ENCODE measurements at places on chromosomes 6 and 20.

GRCh38 chr6:16969699-16970655 lies 131.9 kb upstream of the STMND1 start:
- DNase-seq: no peak

DNA sequence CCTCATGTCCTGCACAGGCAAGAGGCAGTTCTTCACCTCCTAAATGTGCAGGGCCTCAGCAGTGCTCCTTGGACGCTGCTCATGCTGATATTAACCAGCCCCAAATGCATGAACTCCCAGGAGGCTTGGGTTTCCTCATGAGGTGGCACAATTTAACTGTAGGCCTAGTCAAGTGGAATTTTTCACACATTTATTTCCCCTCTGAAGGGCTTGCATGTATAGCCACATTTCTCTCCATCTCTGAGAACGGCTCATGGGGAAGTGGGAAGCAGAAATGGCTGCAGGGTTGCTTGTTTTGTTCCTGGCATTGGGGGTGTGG lies 72.8 kb upstream of the PAX1 start:
- no peak for DNase-seq

DNA sequence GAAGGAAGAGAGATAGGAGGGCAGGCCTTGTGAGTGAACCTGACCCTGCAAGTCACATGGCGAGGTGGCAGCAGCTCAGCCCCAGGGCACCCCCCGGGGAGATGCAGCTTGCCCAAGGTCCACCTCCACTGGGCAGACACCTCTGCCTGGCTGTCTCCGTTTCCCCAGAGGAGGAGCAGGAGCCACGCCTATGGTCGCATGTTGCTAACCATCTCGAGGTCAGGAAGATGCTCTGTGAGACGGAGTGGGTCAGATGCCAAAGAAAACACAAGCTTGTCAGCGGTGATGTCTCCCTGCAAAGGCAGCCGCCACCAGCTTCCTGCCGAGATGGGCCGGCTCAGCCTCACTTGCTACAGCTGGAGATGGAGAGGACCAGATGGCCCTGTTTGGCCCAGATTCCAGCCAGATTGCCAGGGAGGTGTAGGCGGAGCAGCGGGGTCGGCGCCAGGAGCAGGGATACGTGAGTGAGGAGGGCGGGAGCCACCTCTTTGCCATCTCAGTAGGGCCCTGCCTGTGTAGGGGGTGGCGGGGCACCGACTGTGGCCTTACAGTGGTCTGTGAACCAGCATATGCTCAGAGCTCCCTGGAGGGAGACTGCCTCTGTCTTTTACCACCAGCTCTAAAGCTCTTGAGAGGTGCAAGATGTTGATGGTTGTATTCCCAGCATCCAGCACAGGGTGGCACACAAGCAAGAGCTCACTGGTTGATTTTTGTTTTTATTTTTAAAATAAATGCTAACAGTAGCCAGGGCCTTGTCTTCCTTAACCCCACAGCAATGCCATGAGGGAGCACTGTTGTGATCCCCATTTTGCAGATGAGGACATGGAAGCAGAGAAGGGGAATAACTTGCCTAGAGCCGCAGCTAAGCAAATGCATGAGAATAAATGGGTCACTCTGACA lies 42.9 kb upstream of the FAM83D start:
- DNase-seq: no peak

DNA sequence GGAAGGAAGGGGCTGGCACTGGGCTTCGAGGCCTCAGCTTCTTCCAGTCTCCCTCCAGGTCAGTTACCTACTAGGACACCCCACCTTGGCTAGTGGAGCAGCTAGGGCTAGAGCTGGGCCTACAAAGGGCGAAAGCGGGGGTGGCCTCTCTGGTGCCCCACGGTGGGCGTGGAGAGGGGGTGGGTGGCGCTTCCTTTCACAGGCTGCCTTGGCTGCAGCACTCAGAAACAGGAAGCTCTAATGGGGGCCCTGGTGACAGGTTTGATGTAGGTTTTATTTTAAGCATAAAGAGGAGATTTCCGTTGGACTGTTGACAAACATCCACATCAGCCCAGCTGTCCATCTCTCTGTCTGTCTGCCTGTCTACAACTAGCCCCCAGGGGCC lies 13.4 kb downstream of the FAM110A start:
- no peak for DNase-seq

DNA sequence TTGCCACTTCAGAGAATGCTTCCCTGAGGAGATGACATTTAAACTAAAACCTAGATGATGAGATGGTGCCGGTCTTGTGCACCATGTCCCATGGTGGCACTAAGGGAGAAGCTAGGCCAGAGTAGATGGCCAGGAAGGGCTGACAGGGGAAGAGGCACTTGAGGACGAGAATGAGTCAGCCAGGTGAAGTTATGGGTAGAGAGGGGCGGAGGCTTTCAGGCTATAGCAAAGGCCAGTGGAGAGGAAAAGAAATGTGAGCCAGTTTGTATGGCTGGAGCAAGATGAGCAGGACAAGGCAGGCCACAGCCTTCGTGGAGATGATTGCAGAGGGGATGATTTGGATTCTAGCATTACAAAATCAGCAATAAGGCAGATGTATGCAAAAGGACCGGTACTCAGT lies 44.7 kb upstream of the ADGRF4 start:
- DNase-seq: no peak

GRCh38 chr6:132663661-132664060 lies 4.7 kb upstream of the TAAR1 start:
- DNase-seq: no peak

DNA sequence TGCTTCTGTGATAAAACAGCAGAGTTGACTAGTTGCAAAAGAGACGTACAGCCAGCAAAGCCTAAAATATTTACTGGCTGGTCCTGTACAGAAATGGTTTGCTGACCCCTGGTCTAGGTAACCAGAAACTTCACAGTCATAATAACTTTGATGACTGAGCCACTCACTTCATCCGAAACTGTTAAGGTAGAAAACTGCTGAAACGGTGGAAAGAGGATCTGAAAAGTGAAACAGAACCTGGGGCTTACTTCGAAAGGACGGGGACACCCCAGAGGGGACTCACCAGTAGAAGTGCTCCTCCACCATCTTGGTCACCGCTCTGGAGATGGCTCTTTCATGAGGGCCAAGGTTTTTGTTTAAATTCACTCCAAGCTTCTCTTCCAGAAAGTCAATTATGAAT lies 16.4 kb downstream of the FAXC start:
- no peak for DNase-seq

GRCh38 chr6:112203577-112204349 lies 50.6 kb downstream of the LAMA4 start:
- peak; percentile 48 for DNase-seq

GRCh38 chr20:32411955-32412706 lies 54.0 kb downstream of the ASXL1 start:
- DNase-seq: no peak
